ENCODE measurements at places on chromosomes 11 and 22.
A peak's percentile ranks its signal among the peaks of the same experiment; 100 is the strongest.

- no peak for DNase-seq
Measured at GRCh38 chr22:36912694-36913426, 568 bp upstream of the CSF2RB start.

DNA sequence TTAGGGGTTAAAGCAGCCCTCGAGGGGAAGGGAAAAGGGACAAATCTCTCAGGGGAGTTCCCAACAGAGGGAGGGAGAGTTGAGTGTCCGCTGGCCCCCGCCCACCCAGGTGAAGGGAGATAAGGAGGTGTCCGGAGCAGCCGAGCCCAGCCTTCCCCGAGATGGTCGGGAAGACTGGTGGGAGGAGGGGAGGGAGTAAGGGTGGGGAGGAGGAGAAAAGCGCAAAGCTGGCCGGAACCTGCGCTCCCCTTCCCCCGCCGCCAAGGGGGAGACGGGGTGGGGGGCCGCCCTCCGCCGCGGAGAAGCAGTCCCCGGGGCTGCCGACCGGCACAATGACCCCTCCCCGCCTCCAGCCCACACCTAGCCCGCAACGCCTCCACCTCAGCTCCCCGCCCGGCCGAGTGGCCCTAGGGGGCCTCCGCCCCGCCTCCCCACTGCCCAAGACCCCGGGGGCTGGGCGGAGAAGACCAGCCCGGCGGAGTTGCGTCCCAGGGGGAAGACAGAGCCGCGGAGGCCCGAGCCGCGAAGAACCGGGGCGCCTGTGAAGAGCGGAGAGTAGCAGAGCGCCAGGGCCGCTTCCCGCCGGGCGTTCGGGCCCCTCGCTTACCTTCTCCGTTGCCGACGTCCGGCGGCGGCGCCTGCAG, 479 bp downstream of the RSF1 start:
- peak; percentile 74 for DNase-seq

GRCh38 chr11:10727146-10727851, 23.7 kb upstream of the CTR9 start:
- DNase-seq: no peak

- DNase-seq: no peak
Measured at GRCh38 chr22:19530751-19531150, 6.5 kb upstream of the CLDN5 start.

GRCh38 chr22:35397095-35397904, 2.6 kb upstream of the MCM5 start:
- DNase-seq: peak; percentile 75

DNA sequence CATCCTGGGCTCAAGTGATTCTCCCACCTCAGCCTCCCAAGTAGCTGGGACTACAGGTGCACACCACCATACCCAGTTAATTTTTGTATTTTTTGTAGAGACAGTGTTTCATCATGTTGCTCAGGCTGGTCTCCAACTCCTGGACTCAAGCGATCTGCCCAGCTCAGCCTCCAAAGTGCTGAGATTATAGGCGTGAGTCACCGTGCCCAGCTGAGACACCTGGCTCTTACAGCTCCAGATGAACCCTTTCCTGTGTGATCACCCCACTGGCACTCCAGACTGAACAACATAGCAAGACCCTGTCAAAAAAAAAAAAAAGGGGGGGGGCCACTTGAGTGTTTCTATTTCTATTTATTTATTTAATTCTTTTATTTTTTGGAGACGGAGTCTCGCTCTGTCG, 1.0 kb upstream of the ADSL start:
- DNase-seq: no peak

DNA sequence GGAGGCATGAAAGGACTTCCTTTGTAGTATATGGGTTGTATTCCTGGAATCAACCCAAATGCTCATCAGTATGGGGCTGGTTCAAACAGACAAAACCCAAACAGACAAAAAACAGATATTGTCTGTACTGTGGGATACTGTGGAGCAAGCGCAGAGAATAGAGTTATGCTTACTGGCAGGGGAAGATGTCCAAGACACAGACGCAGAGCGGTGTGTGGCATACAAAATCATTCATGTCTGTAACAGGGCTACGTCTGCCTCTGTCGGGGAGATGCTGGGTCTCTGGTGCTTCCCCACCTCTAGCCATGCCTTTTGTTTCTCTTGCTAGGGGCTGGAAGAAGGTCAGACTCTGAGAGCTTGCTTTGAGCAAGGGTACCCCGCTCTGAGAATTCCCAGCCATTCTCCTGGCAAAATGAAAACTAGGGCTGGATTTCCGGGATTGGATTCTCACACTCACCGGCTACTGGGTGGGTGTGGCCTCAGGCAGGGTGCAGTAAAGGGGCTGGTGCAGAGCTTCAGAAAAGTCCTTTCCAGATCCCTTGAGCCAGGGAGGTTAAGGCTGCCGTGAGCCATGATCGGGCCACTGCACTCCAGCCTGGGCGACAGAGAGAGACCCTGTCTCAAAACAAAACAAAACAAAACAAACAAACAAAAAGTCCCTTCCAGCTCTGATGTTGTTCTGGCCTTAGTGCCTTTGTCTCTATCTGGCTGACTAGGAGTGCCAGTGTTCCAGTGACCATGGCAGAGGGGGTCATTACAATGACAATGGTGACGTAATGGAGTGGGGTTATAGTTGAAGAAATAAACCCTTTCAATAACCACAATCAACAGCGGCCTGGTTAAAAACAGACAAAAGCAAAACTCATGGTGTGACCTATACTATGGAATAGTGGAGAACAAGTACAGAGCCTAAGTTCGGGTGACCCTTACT, 2.9 kb upstream of the ABCC8 start:
- DNase-seq: peak; percentile 42

GRCh38 chr11:63504054-63504453, 1.8 kb upstream of the LGALS12 start:
- DNase-seq: no peak

DNA sequence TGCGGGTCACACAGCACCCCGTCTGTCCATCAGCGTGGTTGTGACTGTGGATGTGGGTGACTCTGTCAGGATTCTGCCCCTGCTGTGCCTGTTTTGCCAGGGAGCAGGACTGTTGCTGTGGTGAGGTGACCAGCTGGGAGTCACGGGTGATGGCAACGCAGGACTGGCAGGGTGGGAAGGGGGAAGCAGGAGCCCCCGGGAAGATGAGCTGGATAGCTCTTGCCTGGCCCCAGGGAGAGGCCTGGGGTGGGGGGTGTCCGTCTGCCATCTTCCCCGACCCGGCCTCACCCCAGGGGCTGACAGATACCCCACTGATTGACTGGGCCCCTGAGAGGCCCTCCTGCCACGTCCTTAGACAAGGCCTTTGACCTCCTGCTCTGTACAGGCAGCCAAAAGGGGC, 34.3 kb upstream of the TSPAN18 start:
- no peak for DNase-seq

DNA sequence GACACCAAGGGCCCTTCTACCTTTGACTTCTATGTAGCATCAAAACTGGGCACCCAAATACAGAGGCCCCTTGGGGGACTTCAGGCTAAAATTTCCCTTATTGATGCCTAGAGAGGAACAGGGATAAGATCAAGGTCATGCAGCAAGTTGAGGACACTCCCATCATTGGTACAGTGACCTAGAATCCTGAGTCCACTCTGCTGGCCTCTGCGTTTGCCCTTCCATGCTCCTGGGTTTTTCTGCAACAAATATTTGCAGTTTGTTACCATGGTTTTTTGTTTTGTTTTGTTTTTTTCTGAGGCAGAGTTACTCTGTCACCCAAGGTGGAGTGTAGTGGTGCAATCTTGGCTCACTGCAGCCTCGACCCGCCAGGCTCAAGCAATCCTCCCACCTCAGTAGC, 64.2 kb downstream of the THAP12 start:
- DNase-seq: no peak

DNA sequence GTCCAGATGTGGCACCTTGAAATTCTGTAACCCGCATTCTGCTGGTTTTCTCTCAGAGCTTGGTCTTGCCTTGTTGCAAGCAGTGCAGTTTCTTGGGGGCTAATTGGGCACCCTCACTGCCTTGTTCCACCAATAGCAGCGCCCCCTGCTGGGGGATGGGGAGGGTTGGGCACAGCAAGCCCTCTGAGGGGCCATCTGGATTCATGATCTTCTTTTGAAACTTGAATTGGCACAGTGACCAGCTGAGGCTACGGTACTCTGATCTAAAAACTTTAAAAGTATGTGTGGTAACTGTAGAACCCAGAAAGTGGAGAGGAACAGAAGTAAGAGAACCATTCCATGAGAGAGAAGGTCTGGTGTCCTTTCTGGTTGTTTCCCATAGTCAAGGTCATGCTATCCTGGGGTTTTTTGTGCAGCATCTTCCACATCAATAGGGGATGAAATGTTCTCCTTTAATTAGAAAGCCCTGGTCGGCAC, 64.2 kb downstream of the MED15 start:
- no peak for DNase-seq

DNA sequence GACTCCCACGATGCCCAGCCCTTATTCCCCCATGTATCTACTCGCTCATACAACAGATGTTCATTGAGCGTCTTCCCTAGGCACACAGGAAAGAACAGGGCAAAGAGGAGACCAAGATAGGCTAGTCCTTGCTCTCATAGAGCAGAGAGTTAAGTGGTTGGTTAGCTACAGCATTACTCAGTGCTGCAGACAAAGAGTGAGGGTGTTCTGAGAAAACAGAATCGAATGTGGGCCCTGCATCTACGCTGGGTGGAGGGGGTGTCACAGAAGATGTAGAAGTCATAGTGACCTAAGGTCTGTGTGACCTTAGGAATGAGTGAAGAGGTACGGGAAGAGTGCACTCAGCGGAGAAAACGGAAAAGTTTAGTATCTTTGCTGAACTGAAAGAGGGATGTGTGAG, 12.3 kb downstream of the PSMD13 start:
- no peak for DNase-seq

GRCh38 chr11:67082071-67082791, 25.6 kb downstream of the RHOD start:
- DNase-seq: peak; percentile 74

DNA sequence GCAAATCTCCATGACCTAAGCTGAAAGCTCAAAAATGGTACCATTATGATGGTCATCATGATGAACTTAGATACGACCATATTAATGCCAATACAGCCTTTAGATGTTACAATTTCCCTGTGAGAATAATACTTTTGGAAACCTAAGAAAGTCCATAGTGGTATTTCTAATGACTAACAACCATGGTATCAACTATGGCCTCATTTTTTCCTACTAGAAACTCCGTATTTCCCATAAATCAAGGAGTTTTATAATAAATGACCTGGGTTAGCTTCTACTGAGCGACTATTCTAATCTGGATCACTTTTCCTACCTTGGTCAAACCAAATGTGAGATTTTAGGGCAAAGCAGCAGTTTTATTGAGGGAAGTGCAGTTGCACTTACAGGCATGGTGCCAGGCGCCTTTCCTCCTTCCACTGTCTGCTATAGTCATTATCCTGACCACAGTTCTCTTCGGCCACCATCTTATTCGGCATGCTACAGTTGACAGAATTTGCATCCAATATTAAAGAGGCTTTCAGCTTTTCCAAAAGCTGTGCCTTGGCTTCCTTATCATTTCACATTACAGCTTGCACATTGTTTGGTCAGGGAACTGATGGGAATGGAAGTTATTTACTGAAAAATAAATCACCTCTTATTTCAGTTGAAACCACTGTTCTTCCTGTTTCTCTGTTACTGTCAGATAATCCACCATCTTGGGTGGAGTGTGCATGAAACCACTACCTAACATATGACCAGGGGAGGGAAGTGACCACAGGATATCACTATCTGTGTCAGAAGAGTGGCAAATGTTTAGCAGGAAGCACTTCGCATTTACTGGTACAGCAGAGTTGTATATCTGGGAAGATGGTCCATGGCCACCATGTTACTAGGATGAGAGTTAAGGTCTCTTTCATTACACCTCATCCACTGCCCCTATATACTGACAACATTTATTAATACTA, 74.5 kb upstream of the PICALM start:
- no peak for DNase-seq

- no peak for DNase-seq
Measured at GRCh38 chr22:26139310-26139709, 30.0 kb upstream of the SEZ6L start.
